ENCODE measurements at places on chromosomes 13 and 19. TPM values are rescaled to one million over a fixed set of nuclear protein-coding genes. Genes with fewer than 3 reads are reported as not detected.

The FUT1 gene
- 0.20 TPM for total RNA-seq

The LIPE gene
- 4.0 TPM for total RNA-seq

The RUVBL2 gene
- 328 TPM for total RNA-seq

The ZFP14 gene
- 1.8 TPM for total RNA-seq
